ENCODE measurements at places on chromosomes 7 and 10. TPM values are rescaled to one million over a fixed set of nuclear protein-coding genes. Genes with fewer than 3 reads are reported as not detected.

LFNG gene
- total RNA-seq: 31.6 TPM

ASB15 gene
- not detected for total RNA-seq

GRCh38 chr7:141946796-141947195 is at the start of gene CLEC5A:
CLEC5A (minus strand) TSS chr7:141946974; CDS start chr7:141946292, 682 bp downstream.
- H3K4me1 ChIP-seq: no peaks in the 10 kb centered on the region
- no peak for DNase-seq
- H3K27ac ChIP-seq: no peak within 1 kb of the TSS
- no peaks in the 10 kb centered on the region for H3K36me3 ChIP-seq
- H3K27me3 ChIP-seq: no peaks in the 10 kb centered on the region
- no peak within 1 kb of the TSS for H3K4me3 ChIP-seq

GRCh38 chr7:113805976-113806375 is 112.8 kb downstream of the PPP1R3A start:
- no peaks in the 10 kb centered on the region for H3K27me3 ChIP-seq
- no peaks in the 10 kb centered on the region for H3K4me1 ChIP-seq
- no peak for DNase-seq
- H3K27ac ChIP-seq: no peak overlapping the region

DNA sequence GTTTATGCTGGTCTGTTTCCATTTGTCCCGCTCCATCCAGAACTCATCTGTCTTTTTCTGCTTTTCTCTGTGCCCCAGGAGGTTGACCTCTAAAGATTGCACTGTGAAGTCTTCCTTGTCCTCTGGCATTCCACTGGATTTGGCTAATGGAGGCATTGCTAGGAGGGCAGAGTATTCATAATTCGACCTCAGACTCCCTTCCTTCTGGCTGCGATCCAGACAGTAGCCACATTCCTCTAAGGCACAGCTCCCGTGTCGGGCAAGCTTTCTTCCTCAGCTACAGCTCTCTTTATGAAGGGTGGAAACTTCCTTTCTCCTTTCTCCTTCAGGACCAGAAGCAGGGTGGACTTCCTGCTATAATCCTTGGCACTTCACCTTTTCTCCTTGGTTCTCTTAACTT is 175.9 kb downstream of the BAMBI start:
- H3K27me3 ChIP-seq: no peaks in the 10 kb centered on the region
- H3K27ac ChIP-seq: no peak overlapping the region
- no peaks in the 10 kb centered on the region for H3K4me1 ChIP-seq
- DNase-seq: no peak

- H3K4me3 ChIP-seq: no peak overlapping the region
- H3K4me1 ChIP-seq: no peaks in the 10 kb centered on the region
- no peak overlapping the region for H3K27ac ChIP-seq
- DNase-seq: no peak
- H3K27me3 ChIP-seq: no peaks in the 10 kb centered on the region
These were observed 145.6 kb downstream of the EXOC4 start for GRCh38 chr7:133398506-133398905.

Measured in H1 (cell line).